ENCODE measurements at places on chromosomes 7 and 10.

GRCh38 chr10:971613-972012, 16.6 kb upstream of the GTPBP4 start:
- no peak for DNase-seq

DNA sequence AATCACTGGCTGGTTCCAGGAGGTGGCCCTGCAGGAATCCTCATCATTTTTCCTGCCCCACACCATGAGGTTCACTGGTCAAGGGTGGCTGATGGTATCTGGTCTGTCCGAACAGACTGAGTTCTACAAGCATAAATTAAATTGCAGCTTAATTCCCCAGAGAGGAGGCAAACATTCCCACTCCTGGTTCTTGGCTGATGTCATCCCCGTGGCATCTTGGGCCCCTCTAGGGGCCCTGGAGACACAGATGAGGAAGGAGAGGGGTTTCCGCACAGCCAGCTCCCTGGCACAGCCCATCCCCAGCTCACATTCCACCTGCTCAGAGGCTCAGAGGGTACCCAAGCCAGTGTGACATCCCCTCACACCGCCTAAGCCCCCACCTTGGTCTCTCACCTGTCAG, 5.3 kb upstream of the KLRG2 start:
- no peak for DNase-seq

- no peak for DNase-seq
Observed at GRCh38 chr10:8956400-8956799, 901.9 kb downstream of the GATA3 start.

DNA sequence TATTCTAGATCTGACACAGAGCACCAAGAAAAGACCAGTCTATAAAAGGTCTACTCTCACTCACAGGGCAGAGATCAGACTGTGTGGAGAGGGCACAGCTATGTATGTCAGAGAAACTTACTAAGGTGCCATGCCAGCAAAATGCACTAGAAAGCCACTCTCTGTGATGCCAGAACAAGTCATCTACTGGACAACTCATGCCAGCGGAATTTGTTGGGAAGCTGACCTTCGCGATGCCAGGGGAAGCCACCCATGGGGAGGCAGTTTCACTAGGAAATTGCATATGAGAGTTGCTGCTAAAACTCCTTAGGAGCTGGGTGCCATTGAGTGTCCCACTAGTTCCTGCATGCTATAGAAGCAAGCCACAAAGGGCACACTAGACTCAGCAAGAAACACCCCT, 58.5 kb downstream of the MICU1 start:
- DNase-seq, result no peak

DNA sequence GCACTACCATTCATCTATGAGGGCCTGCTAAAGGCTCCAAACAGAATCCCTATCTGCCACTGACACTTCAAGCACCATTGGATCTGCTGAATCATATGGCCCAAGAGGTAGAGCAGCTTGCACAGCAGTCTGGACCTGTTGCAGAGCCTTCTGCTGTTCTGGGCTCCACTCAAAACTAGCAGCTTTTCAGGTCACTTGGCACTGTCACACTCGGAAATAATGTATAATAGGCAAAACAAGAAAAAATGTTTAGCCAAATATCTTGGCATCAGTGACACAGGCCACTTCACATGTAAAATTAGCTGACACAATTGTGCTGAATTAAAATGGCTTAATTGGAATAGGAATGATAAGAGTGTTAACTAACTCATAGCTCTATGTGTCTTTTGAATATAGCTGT, 1182.9 kb upstream of the LRRTM3 start:
- DNase-seq, result no peak

DNA sequence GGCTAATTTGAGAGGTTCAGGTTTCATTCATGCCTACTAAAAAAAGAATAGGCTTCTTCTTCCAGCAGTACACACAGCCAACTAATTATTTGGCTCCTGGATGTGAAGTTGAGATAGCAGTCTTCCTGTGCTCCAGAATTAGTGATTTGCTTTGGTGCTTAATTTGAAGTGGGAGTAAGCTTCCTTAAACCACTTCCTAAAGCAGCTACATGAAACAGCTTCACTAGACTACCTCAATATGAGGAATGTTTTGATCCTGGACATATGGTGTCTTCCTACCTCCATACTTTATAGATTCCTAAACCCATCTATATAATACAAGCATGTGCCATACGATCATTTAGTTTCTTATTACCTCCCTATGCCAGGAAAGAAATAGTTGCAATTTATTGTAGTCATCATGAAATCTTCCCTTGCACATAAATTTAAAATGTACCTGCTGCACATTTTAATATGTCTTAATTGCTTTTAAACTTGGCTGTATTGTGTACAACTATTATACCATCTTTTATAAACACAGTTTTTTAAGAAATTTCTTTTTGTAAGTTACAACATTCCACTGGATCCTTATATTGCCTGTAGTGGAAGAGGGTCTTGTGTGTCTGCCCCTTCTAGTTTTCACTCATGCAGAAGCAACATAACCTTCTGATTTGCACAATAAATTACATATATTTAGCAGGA, 8.6 kb downstream of the VIM start:
- DNase-seq, result no peak

GRCh38 chr10:45593938-45594275, 78.7 kb downstream of the ZFAND4 start:
- DNase-seq, result no peak

DNA sequence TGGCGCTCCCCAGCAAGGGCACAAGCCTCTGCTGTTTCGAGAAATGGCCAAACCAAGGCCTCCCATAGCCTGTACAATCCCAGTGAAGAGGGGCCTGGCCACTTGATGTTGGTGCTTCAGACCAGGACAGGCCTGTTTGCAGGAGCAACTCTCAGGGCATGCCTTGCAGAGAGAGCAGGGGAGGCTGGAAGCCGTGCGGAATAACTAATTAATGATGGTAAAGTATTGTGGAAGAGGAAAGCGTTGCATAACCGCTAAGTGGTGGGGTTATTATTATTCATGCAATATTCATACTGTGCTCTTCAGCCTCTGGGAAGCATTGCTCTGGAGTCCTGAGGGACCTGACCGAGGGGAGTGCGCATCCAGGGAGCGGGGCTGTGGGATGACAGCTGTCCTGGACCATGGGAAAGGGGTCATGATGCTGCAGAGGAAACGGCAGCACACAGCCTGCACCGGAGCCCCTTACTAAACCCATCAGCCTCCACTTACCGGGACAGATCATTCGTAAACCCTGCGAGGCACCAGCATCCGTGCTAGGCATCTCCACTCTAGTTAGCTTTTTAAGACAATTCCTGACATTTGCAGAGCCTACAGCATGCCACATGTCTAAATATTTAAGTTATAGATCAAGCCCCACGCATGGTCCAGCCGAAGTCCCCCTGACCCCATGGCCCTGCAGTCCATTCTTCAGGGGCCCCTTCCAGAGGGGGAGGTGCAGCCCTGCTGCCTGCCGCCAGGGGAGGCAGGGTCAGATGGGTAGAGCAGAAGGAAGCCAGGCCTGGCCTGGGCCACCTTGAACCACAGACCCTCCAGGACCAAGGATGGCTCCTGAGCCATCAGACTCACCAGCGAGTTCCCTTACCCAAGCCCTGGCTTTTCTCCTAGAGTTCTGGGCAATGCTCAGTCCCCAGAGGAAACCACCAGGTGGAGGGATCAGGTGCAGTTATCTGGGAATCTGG, 11.6 kb downstream of the TMEM273 start:
- no peak for DNase-seq

DNA sequence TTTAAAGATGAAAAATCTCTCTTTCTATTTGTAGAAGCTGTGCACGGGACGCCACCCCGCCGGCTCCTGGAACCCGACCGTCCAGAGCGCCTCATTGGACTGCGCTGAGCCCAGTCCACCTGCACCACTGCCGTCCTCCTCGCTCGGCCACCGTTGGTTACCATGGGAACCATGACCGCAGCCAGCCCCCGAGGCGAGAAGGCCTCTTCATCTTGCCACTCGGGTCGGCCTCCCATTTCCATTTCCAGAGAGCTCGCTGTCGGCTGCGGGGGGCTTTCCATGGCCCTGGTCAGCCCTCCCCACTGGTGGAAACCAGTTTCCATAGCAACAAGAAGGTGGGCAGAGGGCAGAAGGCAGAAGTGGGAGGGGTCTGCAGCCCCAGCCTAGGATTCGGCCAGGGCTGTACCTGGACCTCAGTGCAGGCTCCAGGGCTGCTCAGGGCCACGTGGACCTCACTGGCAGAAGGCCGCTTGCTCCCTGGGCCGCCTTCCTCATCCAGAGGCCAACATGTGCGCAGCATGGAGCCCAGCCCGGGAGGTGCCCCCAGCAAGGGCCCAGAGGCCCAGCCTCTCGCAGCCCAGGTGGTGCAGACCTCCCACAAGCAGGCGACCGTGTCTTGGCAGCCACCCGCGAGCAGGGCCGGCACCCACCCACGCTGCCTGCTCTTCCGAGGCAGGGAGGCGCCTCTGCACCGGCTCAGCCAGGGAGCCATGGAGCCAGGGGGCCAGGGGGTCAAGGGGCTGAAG, 283.5 kb upstream of the PPP2R2D start:
- no peak for DNase-seq

DNA sequence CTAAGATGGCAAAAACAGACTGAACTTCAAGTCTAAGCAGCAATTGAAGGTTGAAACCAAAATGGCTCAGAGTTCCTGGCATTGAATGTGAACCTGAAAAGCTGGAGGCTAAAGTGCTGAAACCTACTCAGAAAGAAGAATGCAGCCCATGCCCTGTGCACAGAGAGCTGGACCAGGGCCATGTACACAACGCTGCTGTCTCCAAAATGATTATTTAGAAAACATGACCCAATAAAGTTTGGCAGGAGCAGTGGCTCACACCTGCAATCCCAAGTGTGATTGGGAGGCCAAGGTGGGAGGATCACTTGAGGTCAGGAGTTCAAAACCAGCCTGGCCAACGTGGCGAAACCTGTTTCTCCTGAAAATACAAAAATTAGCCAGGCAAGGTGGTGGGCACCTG, 158.9 kb downstream of the AKR1D1 start:
- no peak for DNase-seq

GRCh38 chr7:140448781-140449480, 30.4 kb downstream of the MKRN1 start:
- no peak for DNase-seq

DNA sequence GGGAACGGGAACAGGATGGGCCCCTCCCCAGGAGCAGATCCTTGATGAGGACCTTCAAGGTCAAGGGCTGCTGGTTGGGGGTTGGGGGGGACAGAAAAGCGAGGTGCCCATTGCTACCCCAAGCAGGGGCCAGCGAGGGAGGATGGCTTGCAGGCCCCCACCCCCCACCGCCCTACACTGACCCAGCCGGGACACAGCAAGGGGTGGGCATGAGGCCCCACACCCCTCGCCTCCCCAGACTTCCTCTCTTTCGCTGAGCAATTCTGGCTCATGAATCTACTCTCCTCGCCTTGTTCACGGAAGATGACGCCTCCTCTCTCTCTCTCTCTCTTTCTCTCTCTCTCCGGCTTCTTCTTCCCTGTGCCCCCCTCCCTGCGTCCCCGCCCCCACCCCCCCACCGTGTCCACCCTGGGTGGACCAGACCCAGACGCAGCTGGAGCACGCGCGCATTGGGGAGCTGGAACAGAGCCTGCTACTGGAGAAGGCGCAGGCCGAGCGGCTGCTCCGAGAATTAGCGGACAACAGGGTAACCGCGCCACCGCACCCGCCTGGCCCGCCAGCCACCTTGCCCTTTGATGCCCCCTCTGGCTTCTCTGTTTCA, 81.1 kb upstream of the GTF2IRD1 start:
- no peak for DNase-seq

Data from activated naive CD4-positive, alpha-beta T cell (primary cell).